Pulmonary artery endothelial cell (primary cell): ENCODE measurements at places on chromosomes 5 and 9.

DNA sequence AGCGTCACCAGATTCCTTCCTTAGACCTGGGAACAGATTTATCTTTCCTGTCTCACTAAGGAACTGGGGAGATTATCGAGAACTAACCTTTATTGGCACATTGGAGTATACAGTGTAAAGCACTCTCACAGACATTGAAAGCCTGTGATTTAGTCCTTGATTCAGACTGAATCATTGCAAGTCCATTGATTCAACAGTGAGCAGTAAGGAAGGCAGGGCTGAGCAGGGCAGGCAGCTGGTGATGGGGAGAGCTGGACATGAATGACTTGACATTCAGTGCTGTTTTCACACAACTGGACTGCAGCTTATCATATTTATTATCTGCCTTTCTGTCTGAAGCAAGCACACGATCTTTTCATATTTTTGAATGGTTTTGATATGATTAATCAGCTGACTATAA lies 16.2 kb downstream of the ISOC1 start:
- DNase-seq: no peak

DNA sequence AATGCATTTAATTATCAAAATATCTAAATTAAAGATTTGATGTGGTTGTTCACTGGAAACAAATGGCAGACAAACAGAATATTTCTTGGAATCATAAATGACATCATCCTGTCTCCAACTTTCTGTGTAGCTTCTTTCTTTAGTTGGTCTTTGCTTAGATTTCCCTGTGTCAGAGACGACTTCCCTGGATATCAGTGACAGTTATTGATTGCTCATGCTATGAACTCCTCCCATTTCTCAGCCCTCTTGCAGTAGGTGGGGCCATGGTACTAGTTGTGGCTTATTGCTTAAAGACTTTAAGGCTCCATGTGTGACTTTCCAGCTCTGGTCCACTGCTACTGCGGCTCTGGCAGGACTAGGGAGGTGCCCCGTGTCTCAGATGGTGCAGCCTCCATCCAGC lies 592.6 kb downstream of the MTRR start:
- DNase-seq: no peak

- DNase-seq: peak; percentile 61
Measured at GRCh38 chr5:100854591-100854990, 48.5 kb downstream of the ST8SIA4 start.

GRCh38 chr5:125484742-125485641 lies 738.6 kb upstream of the ZNF608 start:
- DNase-seq: peak; percentile 69

GRCh38 chr5:36214436-36214835 lies 27.3 kb downstream of the NADK2 start:
- no peak for DNase-seq

DNA sequence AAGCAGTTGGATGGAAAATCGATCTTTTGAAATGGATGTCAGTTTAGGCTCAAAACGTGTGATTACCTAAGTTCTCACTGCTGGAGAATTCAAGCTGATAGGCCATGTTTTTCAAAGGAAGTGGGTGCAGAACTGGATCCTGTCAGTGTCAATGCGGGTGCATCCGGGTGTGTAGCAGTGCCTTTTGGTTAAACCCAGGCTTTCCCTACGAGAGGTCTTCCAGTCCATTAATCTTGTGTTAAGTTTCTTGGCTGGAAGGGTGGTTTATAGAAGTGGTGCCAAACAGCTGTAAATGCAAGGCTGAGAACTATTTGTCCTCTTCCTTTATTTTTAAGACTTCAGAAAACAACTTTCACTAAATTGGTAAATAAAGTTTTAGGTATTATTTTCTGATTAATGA lies 71.9 kb downstream of the DAPK1 start:
- peak; percentile 83 for DNase-seq

GRCh38 chr5:149632311-149633251 lies 51.3 kb downstream of the ARHGEF37 start:
- peak; percentile 24 for DNase-seq

DNA sequence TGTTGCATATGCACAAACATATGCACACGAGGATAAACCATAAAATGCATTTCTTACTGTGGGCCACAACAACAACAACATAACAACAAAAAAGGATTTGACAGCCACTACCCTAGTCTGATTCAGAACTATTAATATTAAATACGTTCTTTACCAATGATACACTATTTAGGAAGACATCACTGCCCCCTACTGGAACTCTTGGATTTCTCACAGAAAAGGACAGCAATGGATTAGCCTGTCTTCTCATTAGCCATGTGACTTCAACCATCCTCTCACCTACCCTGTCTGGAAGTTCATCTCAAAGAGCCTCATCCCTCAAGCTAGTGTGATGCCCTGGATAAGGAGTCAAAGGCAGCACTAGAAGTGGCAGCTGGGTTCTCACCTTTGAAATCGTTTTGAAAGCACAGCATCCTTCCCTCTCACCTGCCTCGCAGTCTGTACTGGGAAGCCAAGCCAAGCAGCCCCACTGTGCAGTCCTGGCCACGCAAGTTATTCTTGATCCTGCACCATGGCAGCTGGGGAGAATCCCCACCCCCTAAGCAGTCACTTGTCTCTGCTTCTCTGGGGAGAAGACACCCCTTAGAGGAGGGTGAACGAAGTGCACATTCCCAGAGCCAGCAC lies 64.6 kb downstream of the SH3TC2 start:
- DNase-seq: peak; percentile 39

- DNase-seq: no peak
Measured at GRCh38 chr5:128706269-128706668, 168.2 kb upstream of the FBN2 start.

DNA sequence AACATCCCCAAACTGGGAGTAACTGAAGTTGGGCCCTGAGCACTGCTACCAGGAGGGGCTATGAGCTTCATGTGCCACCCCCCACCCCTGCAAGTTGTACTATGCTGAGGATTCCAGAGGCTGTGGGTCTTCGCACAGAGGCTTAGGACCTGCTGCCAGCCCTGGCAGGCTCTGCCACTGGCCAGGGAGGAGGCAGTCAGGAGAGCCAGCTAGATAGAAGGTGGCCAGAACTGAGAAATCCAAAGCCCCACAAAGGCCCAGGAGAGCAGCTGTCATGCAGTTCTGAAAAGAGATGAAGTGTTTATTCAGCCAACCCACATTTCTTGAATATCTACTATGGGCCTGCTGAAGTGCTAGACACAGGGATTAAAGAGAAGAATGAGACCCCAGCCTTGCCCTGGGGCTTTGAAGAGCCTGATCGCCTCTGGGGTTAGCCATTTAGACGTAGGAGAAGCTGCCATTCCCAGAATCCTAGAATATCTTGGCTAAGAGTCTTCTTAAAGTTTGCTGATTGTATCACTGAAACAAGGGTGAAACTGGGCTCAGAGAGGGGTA lies 1.4 kb downstream of the ALAD start:
- no peak for DNase-seq

DNA sequence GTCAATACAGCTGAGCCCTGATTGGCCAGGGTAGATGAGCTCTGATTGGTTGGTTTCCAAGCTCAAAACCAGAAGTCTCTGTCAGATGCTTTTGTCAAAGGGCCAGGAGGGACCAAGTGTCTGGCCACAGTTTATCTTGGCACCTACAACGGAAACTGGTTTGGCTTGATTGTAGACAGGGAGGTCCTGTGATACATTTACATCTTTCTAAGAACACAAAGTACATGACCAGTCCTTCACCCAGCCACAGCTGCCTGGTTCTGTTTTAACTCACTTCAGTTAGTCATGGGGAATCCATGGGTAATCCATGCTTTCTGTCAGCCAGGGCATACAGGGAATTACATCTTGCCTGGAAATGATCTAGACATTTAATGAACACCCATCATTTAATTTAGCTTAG lies 171.2 kb downstream of the SLC12A2 start:
- no peak for DNase-seq

DNA sequence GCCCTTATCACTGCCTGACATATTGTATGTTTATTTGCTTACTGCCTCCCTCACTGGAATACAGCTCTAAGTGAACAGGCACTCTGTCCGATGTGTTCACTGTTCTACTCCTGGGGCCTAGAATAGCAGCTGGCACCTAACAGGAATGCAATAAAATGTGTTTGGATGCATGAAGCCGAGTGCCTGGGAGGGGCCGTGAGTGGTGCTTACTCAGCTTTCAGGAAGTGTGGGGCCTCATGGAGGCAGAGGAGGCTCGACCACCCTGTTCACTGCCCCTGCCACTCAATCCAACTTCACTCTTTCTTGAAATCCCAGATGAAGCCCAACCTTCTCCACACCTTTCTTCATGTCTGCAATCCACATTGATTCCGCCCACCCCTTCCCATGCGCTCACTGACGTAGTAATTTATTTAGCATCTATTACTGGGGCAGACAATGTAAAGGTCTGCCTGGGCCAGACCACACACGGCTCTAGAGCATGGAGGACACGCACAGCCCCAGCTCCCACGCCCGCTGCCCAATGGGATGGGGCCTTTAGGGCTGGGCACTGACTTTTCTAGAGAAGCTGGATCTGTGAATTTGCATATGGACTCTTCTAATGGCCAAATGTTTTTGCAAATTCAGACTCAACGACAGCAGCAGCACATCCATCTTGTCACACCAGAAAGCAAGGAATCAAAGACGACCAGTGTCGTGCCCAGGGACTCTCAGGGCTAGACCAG lies 21.3 kb downstream of the TBC1D9B start:
- DNase-seq: no peak

- no peak for DNase-seq
Measured at GRCh38 chr5:143592648-143593047, 189.2 kb upstream of the NR3C1 start.

DNA sequence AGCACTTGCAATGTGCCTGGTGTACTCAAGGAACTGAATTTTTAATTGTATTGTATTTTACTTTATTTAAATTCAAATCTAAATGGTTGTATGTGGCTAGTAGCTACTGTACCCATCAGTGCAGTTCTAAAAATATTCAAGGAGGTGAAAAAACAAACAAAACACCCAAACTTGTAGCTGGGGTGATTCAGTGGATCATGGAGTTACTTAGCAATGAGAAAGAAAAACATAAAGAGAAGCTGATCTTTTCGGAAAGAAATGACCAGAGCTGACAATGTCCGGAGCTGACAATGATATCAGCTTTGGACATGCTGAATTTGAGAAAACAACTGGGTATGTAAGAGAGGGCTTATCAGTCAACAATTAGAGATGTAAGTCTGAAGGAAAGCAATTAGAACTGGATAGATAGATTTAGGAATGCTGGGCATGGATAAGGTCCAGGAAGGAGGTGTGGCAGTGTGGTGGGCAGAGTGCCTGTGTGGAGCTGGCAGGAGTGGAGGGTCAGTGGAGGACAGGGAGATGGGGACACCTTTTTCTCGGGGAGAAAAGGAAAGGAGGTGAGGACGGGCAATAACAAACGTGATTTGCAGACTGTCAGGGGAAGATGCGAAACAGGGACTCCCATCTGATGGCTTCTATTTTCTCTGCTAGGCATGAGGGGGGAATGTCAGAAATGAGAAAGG lies 113.2 kb downstream of the DCP2 start:
- no peak for DNase-seq

GRCh38 chr5:83844449-83845068 lies 123.9 kb upstream of the HAPLN1 start:
- no peak for DNase-seq

- DNase-seq: no peak
Measured at GRCh38 chr9:82091100-82091499, 102.5 kb downstream of the SPATA31D1 start.

DNA sequence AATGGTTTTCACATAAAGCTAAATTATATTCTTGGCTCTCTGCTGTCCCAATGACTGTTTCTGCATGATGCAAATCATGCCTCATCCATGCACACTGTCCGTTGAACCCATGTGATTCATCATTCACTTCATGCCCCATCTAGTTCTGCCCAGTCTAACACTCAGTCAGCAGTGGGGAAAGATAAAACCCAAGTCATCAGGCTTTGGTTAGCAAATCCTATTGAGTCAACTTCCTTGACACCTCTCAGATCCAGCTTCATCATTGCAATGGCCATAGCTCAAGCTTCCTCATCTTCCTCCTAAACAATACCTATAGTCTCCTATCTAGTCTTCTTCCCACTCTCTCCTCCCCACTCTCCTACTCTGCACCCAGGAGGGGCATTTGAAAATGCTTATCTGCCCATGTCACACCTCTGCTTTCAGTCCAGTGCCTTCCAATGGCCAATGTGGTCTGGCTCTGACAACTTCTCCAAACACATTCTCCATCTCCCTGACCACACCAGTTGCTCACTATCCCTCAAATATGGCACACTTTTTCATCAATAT lies 266.0 kb upstream of the TRIM32 start:
- DNase-seq: no peak

- no peak for DNase-seq
Measured at GRCh38 chr5:112138526-112138925, 280.6 kb downstream of the EPB41L4A start.

- no peak for DNase-seq
Measured at GRCh38 chr5:148514344-148514743, 130.6 kb downstream of the FBXO38 start.

DNA sequence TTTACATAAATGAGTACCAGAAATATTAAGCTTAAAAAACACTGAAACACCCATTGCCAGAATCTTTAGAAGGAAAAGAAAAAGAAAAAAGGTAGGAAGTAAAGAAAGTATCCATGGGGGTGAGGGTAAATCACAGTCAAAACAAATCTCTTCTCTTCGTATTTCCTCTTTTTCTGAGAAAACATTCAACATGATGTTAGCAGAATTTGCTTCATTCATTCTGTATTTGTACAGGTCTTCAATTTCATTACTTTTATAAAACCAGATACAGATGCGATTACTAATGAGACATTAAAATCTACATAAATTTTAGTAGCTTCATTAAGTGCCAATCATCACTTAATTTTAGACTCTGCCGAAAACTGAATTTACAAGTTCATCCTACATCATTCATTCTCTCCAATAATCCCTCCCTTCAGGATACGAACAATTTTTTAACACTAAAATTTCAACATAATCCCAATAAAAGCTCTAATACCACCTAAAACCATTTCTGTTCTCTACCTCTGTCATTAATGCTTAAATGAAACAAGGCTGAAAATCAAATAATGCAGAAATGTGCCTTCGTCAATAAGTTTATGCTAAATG lies 7.0 kb downstream of the NR3C1 start:
- DNase-seq: no peak

- no peak for DNase-seq
Measured at GRCh38 chr5:39021413-39021812, 52.8 kb downstream of the RICTOR start.

GRCh38 chr5:57817001-57817453 lies 334.4 kb upstream of the ACTBL2 start:
- no peak for DNase-seq

GRCh38 chr5:149153751-149154610 lies 12.7 kb downstream of the ABLIM3 start:
- no peak for DNase-seq
